ENCODE measurements at places on chromosomes 16 and 17.

DNA sequence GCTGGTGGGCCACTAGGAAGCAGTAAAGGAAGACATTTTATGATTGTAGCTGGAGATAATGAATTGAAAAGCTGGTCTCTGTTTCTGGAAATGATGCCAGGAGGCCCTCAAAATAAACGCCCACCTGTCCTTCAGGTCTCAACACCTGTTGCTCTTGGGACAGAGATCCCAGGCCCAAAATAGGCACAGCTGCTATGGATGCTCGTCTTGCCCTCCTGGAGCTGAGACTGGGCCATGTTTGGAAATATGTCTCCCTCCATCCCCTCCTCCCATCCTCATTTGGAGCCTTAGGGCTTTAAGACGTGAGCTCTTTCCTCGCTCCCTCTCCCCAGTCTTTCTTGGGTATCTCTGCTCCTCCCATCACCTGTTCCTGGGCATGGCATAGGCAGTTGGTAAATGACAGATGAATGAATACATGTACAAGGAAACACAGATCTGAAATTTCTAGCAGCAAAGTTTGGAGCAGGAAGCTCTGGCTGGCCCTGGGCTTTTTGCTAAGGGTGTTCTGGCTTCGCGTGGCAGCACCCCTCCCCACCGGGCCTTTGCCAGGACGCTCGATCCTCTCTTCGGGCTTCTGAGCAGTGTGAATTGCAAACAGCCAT lies 33.3 kb downstream of the MYH3 start:
- DNase-seq = no peak

DNA sequence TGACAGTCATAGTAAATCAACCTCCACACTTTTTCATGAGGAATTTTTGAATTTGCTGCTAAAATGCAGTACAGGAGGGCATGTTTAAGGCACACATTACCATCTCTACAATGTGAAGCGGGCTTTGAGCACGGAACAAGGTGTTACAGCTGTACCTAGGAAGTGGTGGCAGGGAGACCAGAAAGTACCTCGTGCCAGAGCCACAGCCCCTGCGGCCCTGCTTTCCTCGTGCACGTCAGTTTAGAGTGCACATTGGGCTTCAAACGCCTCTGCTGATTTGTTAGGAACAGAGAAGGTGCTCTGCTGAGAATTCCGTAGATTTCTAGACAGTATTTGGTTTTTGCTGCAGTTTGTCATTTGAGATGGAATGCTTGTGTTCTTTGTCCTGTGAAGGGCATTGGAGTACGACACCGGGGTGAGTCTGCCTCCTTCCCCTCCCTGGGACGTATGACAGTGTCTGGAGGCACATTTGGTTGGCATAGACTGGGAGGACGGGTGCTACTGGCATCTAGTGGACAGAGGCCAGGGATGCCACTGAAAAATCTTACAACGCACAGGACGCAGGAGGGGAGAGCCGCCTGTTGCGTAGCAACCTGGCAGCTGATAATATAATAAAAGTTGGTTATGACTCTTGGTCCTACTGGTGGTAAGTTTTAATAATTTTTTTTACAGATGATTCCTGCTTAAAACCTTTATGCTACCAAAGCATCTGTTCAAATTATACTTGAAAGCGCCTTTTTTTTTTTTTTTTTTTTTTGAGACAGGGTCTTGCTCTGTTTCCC lies 9.1 kb downstream of the FOXK2 start:
- no peak for DNase-seq

GRCh38 chr16:56732832-56733231 lies 2.9 kb downstream of the NUP93 start:
- no peak for DNase-seq

DNA sequence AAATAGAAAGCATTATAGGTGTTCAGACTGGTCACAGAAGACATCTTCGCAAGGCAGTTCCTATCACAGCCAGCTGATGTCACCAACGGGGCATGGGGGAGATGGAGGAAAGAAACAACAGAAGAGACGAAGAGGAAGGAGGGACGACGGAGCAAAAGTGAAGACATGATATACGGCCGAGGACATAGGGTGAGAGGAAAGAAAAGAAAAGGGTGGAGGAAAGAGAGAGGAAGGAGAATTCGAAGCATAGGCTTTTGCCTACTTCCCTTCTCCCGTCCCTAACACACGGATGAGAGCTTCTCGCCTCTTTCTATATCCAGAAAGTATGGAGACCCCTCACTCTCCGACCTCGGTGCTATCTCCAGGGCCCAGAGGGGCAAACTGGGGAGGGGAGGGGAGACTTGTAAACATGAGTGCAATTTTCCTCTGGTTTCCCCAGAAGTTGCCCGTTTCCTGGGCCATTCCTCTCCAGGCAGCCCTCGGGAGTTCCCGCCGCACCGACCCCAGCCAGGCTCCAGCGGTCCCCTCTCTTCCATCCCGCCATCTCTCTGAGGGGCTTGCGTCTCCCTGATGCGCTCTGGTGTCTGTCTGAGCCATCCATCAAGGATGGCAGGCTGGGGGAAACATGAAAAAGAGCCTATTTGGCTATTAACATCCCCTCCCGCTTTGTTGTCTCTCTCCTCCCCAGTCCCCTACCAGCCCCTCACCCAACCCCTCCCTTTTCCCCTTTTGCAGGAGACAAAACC lies 26.0 kb downstream of the COPZ2 start:
- no peak for DNase-seq

- no peak for DNase-seq
These were observed 338.3 kb downstream of the HAPSTR1 start for GRCh38 chr16:9429646-9430330.

DNA sequence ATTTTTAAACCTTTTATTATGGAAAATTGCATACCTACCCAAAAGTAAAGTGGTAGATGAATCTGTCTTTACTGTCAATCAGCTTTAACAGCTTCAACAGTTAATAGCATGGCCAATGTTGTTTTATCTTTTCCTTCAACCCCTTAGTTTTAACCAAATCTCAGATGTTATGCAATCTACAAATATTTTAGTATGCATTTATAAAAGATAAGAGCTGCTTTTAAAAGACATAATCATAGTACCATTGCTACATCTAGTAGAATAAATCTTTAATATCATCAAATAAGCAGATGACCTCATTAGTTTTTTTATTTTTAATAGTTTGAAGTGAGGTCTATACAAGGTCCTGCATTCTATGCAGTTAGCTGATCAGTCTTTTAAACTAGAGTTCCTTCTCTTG lies 37.9 kb downstream of the MAP2K4 start:
- DNase-seq = no peak

DNA sequence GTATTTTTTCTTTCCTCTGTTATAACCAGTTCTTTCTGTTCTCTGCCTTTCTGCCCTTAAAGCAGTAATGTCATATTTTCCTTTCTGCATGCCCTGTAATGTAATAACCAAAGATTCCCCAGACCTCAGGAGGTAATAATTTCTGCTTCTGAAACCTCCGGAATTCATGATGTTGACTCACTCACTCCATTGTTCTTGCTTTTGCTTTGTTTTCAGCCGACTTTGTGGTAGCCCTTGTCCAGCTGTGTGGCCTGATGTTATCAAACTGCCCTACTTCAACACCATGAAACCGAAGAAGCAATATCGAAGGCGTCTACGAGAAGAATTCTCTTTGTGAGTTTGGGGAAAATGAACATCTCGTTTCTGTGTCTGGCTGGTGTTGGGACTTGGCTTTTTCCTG lies 55.9 kb downstream of the CDK12 start:
- no peak for DNase-seq

GRCh38 chr16:49615576-49615975 lies 240.3 kb downstream of the ZNF423 start:
- no peak for DNase-seq

GRCh38 chr17:83103200-83103942 lies 24.0 kb downstream of the METRNL start:
- DNase-seq = peak; percentile 82

- no peak for DNase-seq
These were observed 13.7 kb upstream of the PRKCB start for GRCh38 chr16:23821875-23822688.

- no peak for DNase-seq
These were observed 13.2 kb downstream of the NOB1 start for GRCh38 chr16:69741519-69741918.

DNA sequence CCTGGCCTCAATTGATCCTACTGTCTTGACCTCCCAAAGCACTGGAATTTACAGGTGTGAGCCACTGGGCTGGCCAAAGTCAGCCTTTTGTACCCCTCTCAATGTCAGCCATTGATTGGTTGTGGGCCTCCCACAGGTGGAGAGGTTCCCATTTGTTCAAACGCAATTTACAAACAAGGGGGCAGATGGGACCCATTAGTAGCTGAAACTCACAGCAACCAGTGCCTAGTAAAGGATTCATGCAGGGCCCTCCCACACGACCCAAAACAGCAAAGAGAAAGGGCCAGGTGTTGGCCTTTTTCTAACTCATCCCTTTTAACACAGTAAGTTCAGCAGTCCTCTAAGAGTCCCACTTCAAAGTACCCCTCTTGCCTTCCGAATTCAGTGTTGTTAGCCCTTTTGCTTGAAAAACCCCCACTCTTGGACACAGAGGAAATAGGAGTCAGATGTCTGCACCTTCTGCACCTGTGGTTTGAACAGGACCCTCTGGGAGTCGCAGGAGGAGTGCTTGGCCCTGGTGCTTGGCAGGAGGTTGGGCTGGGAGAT lies 89.2 kb downstream of the PITPNC1 start:
- DNase-seq = no peak

DNA sequence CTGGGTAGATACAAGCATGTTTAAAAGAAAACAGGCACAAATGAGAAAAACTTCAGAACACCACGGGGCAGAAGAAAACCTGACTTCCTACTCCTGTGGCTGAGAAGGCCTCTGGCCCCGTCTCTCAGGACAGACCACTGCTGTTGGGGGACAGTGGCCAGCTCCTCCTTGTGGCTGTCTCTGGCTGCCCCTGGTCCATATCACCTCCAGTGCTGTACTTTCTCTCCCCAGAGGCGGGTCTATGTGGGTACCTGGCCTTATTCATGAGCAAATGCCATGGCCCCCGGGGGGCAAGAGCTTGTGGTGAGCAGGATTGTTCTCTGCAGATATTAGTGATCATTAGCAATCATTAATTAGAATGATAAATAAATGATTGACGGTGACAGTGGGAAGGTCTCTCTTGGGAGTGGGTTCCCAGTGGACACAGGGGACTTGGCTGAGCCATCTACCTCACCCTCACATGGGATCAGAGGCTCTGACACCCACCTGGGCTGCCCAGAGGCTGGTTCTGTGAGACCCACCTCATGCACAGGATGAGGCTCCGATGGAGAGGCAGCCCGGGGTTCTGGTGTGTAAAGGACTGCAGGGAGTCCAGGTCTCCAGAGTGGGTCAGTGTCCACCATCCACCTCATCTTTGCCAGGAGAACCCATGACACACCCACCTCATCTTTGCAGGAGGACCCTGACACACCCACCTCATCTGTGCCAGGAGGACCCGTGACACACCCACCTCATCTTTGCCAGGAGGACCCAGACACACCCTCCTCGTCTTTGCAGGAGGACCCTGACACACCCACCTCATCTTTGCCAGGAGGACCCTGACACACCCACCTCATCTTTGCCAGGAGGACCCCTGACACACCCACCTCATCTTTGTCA lies 30.6 kb upstream of the CBFA2T3 start:
- DNase-seq = peak; percentile 17

DNA sequence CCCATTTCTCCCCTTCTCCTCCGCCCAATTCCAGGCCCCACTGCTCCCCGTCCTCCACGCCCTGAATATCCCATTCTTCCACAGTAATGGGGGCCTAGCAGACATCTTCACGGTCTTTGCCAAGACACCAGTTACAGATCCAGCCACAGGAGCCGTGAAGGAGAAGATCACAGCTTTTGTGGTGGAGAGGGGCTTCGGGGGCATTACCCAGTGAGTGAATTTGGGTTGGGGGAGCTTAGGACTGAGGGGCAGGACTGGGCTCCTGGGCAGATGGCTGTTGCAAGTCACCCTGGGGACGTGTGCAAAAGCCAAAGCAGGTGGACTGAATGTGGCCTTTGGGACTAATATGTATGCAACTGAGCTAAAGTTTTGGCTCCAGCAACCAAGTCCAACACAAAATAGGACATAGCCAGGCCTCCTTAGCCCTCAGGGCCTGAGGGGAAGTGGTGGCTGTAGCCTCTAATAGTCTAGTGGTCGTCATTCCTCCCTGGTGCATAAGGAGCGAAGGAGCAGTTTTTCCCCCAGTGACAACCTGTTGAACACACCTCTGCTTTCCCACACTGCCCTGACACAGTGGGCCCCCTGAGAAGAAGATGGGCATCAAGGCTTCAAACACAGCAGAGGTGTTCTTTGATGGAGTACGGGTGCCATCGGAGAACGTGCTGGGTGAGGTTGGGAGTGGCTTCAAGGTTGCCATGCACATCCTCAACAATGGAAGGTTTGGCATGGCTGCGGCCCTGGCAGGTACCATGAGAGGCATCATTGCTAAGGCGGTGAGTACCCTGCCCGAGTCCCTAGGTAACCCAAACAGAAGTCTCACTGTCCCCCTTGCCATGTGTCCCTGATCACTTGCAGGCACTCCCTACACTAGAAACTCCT lies 2.6 kb downstream of the ACADVL start:
- no peak for DNase-seq

DNA sequence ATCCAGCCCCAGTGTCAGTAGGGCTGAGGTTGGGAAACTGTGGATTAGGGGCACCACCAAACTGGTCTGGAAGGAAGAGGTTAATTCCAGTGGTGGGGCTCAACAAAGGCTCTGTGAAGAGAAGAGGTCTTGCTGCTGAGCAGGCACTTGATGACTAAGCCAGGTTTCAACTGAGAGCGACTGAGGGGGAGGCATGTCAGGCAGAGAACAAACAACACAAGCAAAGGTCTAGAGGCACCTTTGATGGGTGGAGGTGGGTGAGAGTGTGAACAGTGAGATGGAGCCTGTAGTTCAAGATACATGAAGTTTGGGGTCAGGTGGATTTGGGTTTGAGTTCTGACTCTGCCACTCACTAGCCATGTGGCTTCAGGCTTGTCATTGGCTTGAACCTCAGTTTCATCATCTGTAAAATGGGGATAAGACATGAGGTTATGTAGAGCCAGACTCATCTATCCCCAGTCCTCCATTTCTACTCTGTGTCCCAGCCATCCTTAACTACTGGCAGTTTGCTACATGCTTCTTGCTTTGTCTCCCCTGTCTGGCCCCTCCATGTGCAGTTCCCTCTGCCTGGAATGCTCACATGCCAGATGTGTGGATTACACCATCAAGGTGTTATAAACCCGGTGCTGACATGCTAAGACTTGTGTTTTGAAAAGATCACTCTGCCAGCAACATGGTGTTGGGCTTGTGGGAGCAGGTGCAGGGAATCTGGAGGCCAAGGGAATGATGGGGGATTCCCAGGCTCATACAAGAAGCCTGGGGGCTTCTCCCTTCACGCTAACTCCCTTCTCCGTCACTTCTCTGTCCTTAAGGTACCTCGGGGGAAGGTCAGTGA lies 3.0 kb upstream of the RMI2 start:
- DNase-seq = no peak

GRCh38 chr17:49015924-49016774 lies 19.0 kb downstream of the IGF2BP1 start:
- no peak for DNase-seq

GRCh38 chr16:3654249-3654991 lies at the start of gene DNASE1:
Gene DNASE1 (plus strand): TSS chr16:3654691. CDS start chr16:3655374, 683 bp downstream.
- peak; percentile 80 for DNase-seq

DNA sequence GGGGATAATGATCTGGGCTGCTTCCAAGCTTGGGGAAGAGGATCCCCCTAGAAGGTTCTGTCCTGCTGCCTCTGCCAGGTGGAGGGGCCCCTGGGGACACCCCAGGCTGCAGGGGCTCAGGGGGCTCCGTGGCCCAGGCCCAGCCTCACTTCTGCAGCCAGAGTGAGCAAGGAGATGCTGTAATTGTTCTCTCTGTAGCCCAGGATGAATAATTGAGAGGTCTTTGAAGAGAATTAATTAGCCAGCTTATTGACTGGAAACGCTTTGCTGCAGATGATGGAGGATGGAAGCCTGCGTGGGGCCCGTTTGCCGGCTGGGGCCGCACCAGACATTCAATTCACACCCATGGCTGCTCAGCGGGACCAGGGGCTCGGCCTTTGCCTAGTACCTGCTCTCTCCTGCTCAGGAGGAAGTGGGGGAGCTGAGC lies 38.5 kb downstream of the TMEM235 start:
- DNase-seq = no peak

Data from mucosa of descending colon (tissue), 3 donors.